ENCODE measurements at places on chromosomes 13 and 19.
A peak's percentile ranks its signal among the peaks of the same experiment; 100 is the strongest.

- no peak for DNase-seq
Measured at GRCh38 chr13:110661256-110661655, 44.7 kb downstream of the CARS2 start.

- DNase-seq, result no peak
Measured at GRCh38 chr19:18433735-18434398, 4.1 kb downstream of the ISYNA1 start.

DNA sequence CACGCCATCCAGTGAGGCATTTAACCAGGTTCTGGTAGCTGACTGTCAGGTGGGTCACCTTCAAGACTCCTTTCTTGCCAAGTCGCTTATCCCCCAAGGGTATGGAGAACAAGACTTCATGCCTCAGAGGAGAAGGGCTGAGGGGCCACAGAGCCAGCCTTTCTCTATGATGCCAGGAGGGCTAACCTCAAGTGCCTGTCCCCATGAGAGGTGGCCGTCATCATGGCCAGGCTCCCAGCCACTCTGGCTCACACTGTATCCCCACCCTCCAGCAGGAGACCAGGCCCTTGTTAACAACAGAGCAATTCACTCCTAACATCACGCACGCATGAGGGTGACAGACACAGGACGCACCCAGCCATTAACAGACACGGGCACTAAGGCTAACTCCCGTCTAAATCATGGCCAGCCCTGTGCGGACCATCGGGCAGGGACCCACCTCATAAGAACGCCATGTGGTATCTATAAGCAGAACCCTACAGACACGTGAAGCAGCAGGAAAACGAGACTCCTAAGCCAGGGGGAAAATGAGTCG, 38.6 kb upstream of the ISYNA1 start:
- DNase-seq, result no peak

DNA sequence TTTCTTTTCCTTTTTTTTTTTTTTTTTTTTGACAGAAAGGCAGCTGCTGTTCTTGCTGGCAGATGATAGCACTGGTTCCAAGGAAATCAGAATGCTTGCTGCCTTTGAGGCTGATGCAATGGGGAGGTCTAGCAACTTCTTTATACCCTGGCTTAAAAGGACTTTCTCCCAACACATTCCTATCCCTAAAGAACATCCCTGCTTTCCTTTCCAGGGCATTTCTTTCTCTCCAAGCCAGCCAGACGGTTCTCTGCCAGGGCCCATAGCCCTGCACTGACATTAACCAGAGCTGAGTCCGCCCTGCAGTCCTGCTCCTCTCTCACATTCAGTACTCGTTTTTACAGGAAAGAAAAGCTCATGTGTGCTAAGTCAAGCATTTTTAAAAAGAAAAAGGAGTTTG, 133.9 kb upstream of the WASF3 start:
- no peak for DNase-seq

- peak; percentile 48 for DNase-seq
Measured at GRCh38 chr13:91946498-91947070, 548.2 kb downstream of the GPC5 start.

DNA sequence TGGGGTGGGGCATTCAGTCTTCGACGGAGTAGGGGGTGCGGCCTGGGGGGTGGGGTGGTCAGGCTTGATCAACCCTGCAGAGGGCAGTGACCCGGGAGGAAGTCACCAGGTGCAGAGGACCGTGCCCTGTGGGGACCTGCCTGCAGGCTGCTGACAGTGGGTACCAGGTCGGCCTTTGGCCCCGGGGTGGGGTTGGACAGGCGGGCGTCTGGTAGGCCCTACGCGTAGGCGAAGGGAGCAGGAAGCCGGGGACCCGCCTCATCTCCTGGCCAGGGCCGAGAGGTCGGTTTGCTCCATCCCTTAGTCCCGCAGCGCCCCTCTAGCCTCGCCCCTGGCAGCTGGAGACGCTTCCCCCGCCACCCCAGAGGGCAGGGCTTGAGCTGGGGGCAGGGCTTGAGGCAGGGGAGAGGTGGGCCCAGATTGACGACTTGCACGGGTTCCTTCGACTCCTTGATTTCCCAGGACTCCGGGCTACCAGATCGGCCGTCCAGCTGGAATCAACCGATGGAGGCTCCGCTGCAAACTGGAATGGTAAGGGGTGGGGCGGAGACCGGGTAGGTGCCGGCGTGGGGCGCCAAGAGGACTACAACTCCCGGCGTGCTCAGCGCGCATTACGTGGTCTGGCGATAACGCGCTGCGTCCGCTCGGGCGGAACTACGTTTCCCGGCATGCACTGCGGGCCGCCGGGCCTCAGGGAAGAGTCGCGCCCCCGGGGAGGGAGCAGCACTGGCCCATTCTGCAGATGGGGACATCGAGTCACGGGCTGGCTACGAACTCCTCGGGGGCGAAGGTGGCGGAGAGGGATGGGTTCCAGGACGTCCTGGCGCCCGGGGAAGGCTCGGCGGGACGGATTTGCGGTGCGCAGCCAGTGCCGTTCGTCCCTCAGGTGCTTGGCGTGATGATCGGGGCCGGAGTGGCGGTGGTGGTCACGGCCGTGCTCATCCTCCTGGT, at the start of gene PNPLA6:
TSS of gene PNPLA6 (plus strand) at position 671 of the 951 bp plus-strand sequence. CDS start at position 743, 72 bp downstream.
- DNase-seq, result peak; percentile 90
